ENCODE measurements at places on chromosomes 16 and 17. TPM values are rescaled to one million over a fixed set of nuclear protein-coding genes. Genes with fewer than 3 reads are reported as not detected.

The PYCARD gene
- 49.1 TPM for total RNA-seq

The CCT6B gene
- 0.37 TPM for total RNA-seq

The CCL3 gene
- not detected for total RNA-seq

The CDYL2 gene
- 3.3 TPM for total RNA-seq
